ENCODE measurements at places on chromosomes 6 and 20. TPM values are rescaled to one million over a fixed set of nuclear protein-coding genes. Genes with fewer than 3 reads are reported as not detected.

- peaks cover 10% of the 10 kb centered on the region for H3K4me1 ChIP-seq
- peak within 1 kb of the TSS; percentile 76 for H3K4me3 ChIP-seq
- no peaks in the 10 kb centered on the region for H3K36me3 ChIP-seq
- peak; percentile 63 for DNase-seq
- H3K27ac ChIP-seq, result peak within 1 kb of the TSS; percentile 83
These were observed at the start of gene AIG1 for GRCh38 chr6:143060806-143061596. Gene AIG1, plus strand, starts transcription at chr6:143060889. Its CDS starts 37 bp downstream, at chr6:143060926.

The KHDRBS2 gene
- total RNA-seq, result not detected

- no peak overlapping the region for H3K27ac ChIP-seq
- H3K36me3 ChIP-seq, result no peaks in the 10 kb centered on the region
- peaks cover 4% of the 10 kb centered on the region for H3K27me3 ChIP-seq
- no peak for DNase-seq
- H3K4me3 ChIP-seq, result no peak overlapping the region
- no peaks in the 10 kb centered on the region for H3K4me1 ChIP-seq
These were observed 53.1 kb downstream of the MAFB start for GRCh38 chr20:40635971-40636370.

DNA sequence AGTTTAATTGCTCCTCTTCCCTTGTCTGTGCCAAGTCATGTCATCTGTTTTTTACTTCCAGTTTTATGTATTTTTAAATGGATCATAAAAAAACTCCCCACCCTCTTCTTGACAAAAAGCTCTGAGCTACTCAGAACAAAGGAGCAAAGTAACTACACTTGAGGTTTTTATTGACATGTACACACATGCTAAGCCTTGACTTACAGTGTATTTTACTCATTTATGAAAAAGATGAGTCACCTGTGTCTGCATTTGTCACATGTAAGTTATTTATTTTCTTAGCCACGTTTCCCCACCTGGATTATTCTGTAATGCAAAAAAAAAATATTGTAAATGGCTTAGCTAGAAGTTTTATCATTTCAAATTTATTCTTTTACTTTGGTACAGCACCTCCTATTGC lies 628.8 kb upstream of the SLC35B3 start:
- H3K4me1 ChIP-seq, result no peaks in the 10 kb centered on the region
- no peaks in the 10 kb centered on the region for H3K27me3 ChIP-seq
- H3K27ac ChIP-seq, result no peak overlapping the region
- DNase-seq, result no peak
- no peak overlapping the region for H3K4me3 ChIP-seq

DNA sequence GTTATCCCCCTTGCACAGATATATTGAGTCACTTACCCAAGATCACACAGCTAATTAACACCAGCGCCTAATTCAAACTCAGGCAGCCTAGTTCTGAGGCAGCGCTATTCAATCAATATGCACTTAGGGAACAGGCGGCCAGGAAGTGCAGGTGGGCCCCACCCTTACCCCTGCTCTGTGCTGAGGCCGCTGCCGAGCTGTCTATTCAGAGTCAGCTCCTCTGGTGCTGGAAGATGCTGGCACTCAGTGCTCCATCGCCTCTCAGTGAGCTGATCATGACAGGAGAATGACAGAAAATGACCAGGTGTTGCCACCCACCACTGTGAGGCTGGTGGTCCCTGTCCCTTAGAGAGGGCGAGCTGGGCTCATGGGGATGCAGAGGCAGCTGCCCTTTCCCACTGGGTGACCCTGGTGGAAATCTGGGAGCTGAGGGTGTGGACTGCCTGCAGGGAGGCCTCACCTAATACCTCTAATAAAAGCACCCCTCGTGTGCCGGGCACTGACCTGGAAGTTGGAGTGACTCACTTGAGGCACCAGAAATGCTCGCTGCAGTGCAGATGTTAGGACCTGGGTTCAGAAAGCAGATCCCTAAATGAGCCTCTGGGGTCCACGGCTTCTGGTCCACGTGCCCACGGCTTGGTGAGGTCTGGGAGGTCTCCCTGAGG lies 42.5 kb upstream of the CD93 start:
- peaks cover 25% of the 10 kb centered on the region for H3K4me1 ChIP-seq
- H3K27ac ChIP-seq, result no peak overlapping the region

GRCh38 chr6:122530440-122531046 lies 58.9 kb upstream of the SERINC1 start:
- no peak overlapping the region for H3K27ac ChIP-seq
- H3K4me3 ChIP-seq, result no peak overlapping the region
- DNase-seq, result peak; percentile 76

- H3K36me3 ChIP-seq, result no peaks in the 10 kb centered on the region
- H3K4me1 ChIP-seq, result no peaks in the 10 kb centered on the region
These were observed 626.1 kb upstream of the ID4 start for GRCh38 chr6:19210849-19211590.

DNA sequence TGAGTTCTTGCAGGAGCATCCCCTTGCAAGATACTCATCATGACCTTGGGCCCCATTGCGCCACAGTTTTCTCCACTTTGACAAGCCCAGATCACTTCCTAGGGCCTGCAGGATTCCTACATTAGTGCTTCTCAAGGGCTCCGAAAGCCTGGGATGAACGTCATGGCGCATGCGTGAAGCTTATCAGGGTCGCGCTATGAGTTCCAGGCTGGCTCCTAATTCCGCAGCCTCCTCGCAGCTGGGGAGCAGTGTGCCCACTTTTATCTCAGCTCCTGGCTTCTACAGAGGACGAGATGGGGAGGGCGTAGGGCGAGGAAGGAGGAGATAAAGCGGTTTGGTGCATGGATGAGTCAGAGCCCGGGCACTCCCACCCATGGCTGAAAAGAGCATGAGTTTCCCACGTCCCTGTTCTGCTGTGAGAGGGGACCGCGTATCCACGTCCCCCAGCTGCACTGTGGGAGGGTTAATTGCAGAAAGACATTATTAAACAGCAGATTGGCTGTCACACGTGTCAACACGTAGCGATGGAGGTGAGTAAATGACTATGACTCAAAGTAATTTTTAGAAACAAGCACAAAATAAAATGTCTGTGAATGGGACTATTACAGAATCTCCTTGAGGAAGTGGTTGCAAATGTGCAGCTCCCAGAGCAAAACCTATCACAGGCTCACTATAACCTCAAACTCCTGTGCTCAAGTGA lies 72.9 kb upstream of the DSP start:
- no peak overlapping the region for H3K27ac ChIP-seq
- H3K27me3 ChIP-seq, result no peaks in the 10 kb centered on the region
- peak; percentile 21 for DNase-seq

The NOX3 gene
- not detected for total RNA-seq

GRCh38 chr20:63320041-63320511 lies 27.1 kb downstream of the COL20A1 start:
- no peaks in the 10 kb centered on the region for H3K27me3 ChIP-seq
- no peak overlapping the region for H3K27ac ChIP-seq
- no peak for DNase-seq
- H3K4me3 ChIP-seq, result no peak overlapping the region

GRCh38 chr6:167996424-167997199 lies 859 bp upstream of the KIF25 start:
- no peak for DNase-seq
- H3K4me1 ChIP-seq, result peaks cover 13% of the 10 kb centered on the region
- H3K36me3 ChIP-seq, result no peaks in the 10 kb centered on the region
- no peak overlapping the region for H3K27ac ChIP-seq
- H3K4me3 ChIP-seq, result no peak overlapping the region

Measured in endothelial cell of umbilical vein (primary cell).